ENCODE measurements at places on chromosomes 7 and 10.
A peak's percentile ranks its signal among the peaks of the same experiment; 100 is the strongest.

- no peak for ATAC-seq
Measured at GRCh38 chr7:159068893-159069448, 75.7 kb downstream of the VIPR2 start.

DNA sequence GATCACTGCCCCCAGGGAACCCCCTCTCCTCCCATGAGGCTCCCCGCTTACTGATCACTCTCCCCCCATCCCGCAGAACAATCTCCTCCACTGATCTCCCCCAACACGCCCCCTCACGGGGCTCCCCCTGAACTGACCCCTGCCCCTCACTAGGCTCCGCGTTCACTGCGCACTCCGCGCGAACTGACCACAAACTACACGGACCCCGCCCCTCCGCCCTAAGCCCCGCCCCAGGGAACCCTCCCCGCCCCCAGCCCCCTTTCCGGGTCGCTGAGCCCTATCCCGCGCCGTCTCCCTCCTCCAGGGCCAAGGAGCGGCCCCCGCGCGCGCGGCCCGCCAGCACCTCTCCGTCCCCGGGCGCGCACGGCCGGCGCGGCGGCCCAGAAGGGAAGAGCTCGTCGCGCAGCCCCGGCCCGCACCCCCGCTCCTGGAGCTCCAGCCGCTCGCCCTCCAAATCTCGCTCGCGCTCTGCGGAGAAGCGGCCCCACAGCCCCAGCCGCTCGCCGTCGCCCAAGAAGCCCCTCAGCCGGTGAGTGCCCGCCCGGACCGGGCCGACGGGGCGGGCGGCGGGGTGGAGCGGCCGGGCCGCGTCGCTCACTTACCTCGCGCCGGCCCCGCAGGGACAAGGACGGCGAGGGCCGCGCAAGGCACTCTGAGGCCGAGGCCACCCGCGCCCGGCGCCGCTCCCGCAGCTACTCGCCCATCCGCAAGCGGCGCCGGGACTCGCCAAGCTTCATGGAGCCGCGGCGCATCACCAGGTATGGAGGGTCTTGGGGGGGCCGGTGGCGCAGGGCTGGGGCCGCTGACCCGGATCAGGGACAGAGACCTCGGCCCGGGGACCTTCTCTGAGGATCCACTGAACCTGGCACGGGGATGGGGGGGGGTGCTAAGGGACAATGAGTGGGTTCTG is 19.9 kb upstream of the HSPB1 start:
- peak; percentile 40 for ATAC-seq

GRCh38 chr10:26367771-26368170 is 70.4 kb upstream of the APBB1IP start:
- no peak for ATAC-seq

DNA sequence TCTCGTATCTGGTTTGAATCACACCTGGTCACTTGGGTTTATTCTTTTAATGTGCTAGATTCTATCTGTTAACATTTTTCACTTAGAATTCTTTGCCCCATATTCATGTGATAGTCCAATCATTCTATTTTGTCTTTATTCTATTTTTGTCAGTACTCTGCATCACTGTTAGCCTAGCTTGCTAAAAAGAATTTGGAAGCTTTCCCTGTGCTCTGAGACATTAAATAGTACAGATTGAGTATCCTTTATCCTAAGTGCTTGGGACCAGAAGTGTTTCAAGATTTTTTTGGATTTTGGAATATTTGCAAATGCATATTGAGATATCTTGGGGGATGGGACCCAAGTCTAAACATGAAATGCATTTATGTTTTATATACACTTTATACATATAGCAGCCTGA is 51.0 kb downstream of the RALA start:
- no peak for ATAC-seq

- no peak for ATAC-seq
Measured at GRCh38 chr10:133459454-133460207, 5.9 kb downstream of the SCART1 start.

DNA sequence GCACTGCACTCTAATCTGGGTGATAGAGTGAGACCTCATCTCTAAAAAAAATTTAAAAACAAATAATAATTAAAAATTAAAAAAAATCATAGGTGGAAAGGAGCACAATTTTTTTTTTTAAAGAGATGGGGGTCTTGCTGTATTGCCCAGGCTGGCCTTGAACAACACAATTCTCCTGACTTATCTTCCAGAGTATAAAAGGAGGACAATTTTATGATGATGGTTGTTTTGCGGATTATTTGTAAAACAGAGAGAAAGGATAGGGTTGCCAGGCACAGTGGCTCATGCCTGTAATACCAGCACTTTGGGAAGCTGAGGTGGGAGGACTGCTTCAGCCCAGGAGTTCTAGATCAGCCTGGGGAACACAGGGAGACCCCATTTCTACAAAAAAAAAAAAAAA is 5.0 kb downstream of the ACTR1A start:
- no peak for ATAC-seq

DNA sequence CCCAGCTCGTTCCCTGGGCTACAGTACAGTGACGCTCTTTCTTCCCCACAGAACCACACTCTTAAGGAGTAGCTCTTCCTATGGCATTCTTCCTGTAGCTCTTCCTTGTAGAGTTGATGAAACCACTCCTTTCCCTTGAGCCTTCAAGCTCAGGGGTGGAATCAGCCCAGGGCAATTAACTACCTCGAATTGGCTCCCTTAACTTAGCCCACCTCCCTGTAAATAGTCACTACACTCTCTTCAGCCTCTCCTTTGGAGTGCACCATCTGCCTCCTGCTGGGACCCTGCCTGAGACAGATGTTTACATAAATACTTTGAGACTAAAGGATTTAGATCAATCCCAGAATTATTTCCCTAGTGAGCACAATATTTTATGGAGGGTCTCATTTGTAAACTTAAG is 537.8 kb upstream of the AUTS2 start:
- ATAC-seq = no peak

- ATAC-seq = no peak
Measured at GRCh38 chr7:157358041-157358752, 21.4 kb downstream of the DNAJB6 start.

DNA sequence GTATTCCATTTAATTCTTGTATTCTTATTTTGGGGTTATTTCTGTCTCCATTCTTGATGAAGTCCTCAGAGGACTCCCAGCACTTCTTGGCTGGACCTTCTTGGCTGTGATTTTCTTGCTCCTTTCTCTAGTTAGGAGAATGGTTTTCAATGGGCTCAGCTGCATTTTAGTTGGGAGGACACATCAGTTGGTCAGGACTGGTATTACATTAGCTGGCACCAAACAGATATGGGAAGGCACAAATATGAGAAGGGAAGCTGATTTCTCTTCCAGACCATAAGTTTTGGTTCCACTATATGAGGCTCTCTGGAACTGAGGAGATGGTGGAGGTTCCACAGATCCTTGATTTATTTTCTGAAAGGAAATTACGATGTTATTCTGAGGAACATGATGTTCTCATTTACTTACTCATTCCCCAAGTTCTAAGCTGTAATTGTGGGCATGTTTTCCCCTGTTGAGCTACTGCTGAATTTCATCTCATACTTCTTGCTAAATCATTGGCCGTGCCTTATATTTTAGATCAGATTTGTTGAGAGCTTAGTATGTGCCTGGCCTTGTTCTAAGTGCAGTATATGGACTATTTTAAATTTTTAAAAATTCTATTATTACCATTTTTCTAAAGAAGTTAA is 261.0 kb downstream of the THSD7A start:
- ATAC-seq = no peak

DNA sequence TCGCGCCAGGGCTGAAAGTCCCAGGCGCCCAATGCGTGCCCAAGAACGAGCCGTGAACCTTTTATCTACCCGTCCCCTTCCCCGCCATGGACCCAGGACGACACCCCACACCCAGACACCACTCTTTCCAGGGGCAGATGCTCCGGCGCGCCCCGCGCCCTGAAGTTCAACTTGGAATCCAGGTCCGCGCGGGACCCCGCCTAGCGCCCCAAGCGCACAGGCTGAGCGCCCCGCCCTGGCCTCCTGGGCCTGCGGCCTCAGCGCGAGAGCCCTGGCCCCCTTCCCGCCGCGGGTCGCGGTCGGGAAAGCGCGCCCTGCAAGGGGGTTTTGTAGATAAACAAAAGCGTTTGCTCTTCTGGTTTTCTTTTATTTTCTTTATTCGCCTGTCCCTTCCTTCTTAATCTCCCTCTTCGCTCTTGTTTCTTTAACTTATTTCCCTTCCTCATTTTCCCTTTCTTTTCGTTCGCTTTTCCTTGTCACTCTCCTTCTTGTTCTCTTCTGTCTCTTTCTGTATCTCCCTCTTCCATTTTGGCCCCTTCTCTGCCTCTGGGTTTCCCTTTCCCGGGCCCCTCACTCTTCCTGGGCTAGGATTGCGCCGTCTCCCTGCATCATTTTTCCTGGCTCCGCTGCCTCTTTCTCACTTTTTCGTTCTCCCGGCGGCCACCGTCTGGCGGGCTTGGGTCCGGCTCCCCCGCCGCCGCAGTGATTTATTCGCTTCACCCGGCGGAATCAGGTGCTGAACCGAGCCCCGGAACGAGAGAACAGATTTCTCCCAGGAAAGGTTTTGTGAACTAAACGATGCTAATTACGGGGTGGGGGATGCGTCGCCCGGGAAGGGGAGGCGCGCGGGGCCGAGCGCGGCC is 15.3 kb upstream of the PAX2 start:
- no peak for ATAC-seq

- no peak for ATAC-seq
Measured at GRCh38 chr7:26051021-26051420, 101.0 kb upstream of the NFE2L3 start.

DNA sequence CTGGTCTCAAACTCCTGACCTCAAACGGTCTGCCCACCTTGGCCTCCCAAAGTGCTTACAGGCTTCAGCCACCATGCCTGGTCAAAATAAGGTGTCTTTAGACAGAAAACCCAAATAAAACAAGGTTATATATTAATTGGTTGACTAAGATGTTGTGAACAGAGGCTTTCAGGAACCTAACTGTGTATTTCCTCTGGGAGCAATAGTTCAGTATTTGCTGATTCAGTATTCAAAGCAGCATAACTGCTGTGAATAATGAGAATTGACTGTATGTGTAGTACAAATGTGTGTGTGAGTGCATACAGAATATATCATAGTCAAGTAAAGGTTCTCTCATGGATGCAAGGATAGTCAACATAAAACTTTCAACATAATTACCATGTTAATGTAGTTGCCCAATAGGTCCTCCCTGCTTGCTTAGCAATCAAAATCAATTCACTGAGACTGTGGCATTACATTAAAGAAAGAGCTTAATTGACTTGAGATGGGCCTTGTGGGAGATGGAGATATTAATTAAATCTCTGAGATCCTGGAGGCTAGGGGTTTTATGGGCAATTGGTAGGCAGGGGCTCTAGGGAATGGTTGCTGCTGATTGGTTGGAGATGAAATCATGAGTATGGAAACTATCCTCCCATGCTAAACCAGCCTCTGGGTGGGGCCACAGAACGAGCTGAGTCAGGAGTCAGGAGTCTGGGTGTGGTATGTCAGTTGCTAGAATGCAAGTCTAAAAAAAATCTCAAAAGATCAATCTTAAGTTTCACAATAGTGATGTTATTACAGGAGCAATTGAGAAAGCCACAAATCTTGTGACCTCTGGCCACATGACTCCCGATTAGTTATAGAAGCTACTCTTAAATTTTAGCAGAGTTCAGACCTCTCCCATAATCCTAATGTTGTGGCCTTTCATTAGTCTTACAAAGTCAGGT is 162.7 kb downstream of the AKR1D1 start:
- ATAC-seq = no peak

- no peak for ATAC-seq
Measured at GRCh38 chr10:89164920-89165319, 42.2 kb downstream of the CH25H start.

DNA sequence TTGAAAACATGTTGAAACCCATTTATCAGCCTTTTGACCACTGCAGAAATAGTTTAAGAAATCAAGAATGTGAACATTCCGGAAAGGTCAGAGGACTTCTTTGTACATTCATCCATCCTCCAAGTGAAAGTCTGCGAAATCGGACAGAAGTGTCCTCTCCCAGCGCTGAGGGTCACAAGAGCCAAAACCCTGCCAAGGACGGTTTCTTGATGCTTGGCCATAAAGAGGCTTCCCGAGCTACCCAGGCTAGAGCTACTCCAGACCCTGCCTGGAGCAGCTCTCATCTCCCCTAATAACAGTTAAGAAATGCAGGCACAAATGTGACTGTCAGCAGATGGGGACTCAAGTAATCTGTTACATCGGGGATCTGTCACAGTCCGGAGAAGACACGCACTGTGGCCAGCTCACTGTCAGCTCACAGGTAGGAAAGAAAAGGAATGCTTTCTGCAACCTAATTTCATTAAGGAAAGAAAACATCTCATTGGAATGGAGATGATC is 4.5 kb upstream of the CYTH3 start:
- ATAC-seq = no peak

DNA sequence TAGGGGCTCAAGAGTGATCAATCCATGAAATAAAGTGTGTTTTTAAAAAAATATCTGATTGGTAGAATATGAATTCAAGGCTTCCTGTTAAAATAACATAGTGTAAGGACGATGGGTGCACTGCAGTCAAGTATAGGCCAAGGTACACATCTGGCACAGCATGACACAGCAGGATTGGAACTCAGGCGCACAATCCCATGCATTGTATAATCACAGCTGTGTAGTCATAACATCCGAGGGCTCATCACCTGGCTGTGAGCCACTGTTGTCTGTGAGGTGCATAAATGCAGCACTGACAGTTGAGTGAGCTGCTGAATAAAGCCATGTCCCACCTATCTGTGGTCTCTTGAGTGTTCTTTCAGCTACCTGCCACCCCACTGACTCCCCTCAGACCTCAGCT is 142.3 kb upstream of the HPS1 start:
- no peak for ATAC-seq
